NCI-H1694 treated with DMSO at 0.1 percent for 48 hours (cell line): ENCODE measurements at places on chromosomes 13 and 19.
A peak's percentile ranks its signal among the peaks of the same experiment; 100 is the strongest.

DNA sequence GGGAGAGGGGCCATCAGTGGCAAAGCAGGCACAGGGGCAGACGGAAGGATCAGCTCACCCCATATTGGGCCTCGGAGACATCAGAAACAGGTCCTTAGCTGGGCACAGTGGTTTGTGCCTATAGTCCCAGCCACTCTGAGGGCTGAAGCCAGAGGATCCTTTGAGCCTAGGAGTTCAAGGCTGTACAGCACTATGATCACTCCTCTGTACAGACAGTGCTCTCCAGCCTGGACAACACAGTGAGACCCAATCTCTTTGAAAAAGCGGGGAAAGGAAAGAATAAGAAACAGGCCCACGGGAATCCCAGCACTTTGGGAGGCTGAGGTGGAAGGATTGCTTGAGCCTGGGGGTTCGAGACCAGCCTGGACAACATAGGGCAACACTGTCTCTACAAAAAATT, 6.0 kb downstream of the SERTAD1 start:
- DNase-seq: no peak

- no peak for DNase-seq
Observed at GRCh38 chr19:28966737-28967399, 246.1 kb downstream of the UQCRFS1 start.

GRCh38 chr13:65789815-65790214, 1440.3 kb downstream of the PCDH9 start:
- no peak for DNase-seq

DNA sequence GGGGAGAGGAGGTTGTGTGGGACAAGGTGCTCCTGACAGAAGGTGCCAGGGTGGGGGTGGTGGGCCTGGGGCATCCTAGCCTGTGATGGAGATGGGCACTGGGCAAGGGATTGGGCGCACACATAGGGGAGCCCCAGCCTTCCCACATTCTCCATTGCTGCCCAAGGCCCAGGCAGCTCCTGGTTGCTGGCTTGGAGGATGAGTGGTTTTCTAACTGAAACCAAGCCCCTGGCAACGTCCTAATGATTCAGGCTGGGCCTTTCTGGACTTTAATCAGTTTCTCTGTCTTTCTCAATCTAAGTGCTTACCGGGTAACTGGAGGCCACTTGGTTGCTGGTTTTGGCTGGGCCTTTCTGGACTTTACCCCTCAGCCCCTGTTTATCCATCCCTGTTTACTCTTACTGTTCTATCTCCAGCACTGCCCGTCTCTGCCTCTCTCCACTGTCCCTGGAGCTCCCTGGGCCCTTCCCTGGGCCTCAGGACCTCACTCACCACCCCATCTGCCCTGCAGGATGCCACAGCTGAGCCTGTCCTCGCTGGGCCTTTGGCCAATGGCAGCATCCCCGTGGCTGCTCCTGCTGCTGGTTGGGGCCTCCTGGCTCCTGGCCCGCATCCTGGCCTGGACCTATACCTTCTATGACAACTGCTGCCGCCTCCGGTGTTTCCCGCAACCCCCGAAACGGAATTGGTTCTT, 354 bp downstream of the CYP4F3 start:
- DNase-seq: no peak

DNA sequence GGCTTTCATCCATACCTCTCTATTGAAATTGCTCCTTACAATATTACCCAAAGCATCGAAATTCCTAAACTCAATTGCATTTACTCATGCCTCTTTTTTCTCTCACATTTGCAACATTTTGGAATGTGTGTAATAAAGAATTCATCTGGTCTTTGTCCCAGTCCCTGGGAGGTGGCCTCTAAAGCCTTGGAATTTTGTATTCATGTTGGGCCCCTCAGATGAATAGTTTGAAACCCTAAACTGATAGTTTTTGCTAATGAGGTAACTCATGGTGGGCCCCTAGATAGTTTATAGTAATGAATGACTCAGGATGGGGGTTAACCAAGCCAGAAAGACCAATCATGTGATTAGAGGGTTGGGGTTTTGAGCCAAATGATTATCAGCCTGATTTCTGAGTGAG, 490.4 kb downstream of the DIAPH3 start:
- no peak for DNase-seq

GRCh38 chr13:71017607-71018006, 849.4 kb downstream of the DACH1 start:
- no peak for DNase-seq

DNA sequence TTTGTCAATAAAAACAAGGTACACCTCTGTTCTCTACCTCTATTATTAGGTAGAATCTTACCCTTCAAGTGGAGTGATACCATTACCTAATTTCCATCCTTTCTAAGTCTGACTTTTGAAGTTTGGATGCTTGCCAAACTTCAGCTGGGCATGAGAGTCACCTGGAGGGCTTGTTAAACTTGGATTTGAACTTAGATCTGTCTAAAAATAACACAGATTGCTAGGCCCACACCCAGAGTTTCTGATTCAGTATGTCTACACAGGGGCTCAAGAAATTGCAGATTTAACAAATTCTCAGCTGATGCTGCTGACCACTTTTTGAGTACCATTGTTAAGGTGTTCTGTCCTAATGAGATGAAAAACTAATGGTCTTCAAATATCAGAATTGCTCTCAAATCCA, 512.2 kb downstream of the LMO7 start:
- DNase-seq: no peak

- DNase-seq: no peak
Observed at GRCh38 chr19:5073153-5073844, 104.4 kb downstream of the KDM4B start.

DNA sequence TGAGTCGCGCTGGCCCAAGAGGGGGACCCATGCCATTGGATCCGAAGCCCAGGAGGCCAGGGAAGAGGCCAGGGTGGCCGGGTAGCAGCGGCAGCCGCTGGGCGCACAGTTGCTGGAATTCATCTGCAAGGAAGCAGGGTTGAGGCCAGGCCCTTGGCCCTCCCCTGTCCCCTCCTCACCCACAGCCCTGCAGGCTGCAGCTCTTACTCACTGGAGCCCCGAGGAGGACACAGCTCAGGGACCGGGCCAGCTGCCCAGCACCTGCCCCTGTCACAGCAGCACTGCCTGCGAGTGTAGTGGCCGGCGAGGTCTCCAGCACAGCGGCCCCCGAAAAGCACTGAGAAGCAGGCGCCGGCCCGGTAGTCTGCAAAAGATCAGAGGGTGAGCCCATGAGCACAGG, 11.2 kb downstream of the FBN3 start:
- DNase-seq: no peak

- no peak for DNase-seq
Observed at GRCh38 chr19:20313894-20314293, 146.9 kb downstream of the ZNF486 start.

- DNase-seq: no peak
Observed at GRCh38 chr13:60562096-60562780, 165.2 kb downstream of the TDRD3 start.

DNA sequence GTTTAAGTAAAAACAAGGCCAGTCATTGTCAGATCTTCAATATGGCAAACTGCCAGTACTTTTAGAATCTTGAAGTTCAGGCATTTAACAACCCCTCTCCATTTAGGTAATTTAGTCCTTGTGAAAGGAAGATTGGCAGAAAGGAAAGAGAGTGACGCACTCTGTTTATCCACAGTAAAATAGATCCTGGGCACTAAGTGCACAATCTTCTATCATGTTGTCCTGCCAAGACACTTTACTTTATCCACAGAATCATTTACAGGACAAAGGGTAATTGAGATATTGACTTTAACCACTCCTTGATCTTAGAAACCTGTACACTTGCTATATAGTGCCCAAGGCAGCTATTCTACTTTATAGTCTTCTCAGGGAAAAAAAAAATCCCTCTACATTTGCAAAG, 786.4 kb upstream of the SLITRK1 start:
- DNase-seq: no peak

GRCh38 chr19:8251025-8251472, 41.9 kb downstream of the CERS4 start:
- DNase-seq: peak; percentile 8

- DNase-seq: no peak
Observed at GRCh38 chr19:539429-540030, 4.3 kb upstream of the GZMM start.

DNA sequence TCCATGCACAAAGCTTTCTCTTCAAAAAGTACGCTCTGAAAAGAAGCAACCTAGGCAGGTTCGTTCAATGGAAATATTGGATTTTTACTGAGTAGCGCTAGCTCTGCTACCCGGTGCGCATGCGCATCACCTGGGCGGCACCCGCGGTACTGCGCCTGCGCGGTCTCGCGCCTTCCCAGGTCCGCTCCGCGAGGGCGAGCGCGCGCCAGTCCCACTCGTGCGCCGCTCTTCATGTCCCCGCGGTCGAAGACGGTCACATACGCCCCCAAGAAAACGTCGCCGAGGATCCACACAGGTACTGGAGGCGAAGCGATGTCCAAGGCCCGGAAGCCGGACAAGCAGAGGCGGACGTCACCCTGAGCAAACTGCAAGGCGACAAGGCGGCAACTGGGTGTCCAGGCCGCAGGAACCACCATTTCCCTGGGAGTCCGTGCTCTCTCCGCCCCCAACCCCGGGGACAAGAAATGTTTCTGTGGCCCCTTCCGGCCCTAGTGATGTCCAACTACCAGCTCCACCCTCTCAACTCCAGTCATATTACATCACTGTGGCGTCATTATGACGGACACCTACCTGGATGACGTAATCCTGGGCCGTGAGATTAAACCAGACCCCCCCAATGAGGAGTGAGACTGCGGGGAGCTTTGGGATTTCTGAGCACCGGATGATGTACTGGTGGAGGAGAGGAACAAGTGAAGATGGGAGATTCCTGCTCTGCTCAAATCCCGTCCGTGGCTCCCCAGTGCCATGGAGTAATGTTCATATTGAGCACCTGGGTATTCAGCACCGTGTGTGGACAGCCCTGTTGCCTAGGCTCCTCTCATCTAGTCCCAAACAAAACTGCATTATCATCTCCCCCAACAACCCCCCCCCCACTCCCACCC, 4.8 kb upstream of the KCNC3 start:
- DNase-seq: no peak

DNA sequence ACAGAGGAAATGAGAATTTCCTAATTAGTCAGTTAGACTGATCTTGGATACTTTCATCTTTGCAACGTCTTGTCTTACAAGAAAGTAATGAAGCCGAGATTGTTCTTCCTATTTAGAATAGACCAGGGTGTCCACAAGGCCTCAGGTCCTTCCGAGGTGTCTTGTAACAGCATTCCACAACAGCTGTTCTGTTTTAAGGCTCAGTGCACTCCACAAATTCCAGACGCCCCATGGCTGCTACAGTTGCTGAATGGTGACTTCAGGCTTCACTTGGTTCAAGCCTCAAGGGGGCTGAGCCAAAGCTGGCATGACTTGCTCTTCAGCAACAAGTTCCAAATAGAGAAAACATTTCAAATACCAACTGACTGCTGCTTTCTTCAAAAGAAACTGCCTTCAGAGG, 143.4 kb downstream of the SHISA2 start:
- DNase-seq: no peak

DNA sequence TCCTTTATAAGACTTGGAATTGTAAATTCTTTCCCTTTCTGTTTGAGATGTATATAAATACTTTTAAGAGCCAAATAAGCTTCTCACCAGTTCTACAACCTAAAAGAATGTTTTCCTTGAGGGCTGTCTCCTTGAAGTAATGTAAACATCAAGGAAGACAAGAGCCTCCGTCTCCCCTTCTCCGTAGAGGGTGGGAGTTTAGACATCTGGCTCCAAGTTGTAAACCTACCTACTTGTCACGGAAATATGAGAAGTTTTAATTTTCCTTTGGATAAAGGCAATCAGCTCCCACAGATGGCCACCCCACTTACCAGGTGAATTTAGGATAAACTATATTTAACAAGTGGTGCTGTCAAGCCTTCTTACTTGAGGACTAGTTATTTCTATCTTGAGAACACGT, 237.9 kb downstream of the NALCN start:
- DNase-seq: no peak
